ENCODE measurements at places on chromosomes 4 and X.

DNA sequence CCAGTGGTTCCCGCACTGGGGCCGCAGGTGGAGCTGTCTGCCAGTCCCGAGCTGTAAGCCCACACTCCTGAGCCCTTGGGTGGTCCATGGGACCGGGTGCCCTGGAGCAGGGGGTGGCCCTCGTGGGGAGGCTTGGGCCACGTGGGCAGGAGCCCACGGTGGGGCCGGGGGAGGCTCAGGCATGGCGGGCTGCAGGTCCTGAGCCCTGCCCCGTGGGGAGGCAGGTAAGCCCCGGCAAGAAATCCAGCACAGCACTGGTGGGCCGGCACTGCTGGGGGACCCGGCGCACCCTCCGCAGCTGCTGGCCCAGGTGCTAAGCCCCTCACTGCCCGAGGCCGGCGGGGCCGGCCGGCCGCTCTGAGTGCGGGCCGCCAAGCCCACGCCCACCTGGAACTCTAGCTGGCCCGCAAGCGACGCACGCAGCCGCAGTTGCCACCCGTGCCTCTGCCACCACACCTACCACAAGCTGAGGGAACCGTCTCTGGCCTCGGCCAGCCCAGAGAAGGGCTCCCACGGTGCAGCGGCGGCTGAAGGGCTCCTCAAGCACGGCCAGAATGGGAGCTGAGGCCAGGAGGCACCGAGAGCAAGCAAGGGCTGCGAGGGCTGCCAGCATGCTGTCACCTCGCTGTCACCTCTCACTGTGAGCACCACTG is 2.0 kb upstream of the METAP1 start:
- no peak for DNase-seq

DNA sequence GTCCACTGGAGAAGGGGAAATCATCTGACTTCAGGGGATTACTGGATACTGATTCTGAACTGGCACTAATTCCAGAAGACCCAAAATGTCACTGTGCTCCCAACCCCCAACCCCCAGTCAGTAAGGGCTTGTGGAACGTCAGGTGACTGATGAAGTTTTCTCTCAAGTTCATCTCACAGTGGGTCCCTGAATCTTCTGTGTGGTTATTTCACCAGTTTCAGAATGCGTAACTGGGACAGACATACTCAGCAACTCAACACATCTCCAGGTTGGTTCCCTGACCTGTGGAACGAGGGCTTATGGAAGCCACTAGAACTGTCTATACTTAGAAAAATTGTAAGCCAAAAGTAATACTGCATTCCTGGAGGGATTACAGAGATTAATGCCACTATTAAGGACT is 45.3 kb downstream of the DDX60L start:
- DNase-seq, result no peak

DNA sequence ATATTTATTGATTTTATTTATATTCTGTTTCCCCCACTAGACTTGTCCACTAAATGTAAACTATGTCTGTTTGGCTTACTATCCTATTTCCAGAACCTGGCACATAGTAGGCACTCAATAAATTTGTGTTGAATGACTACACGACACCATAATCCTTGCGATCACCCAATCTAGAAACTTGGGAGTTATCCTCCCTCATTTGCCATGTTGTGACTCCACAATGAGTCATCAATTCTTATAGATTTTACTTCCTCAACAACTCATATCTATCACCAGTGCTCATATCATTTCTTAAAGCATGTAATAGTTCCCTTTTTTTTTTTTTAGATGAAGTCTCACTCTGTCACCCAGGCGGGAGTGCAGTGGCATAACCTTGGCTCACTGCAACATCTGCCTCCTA is 39.9 kb upstream of the VAMP7 start:
- no peak for DNase-seq

- peak; percentile 51 for DNase-seq
Measured at GRCh38 chrX:41384051-41384705, 50.2 kb downstream of the DDX3X start.

GRCh38 chrX:65451663-65452062 is 82.9 kb downstream of the LAS1L start:
- DNase-seq, result peak; percentile 24

- peak; percentile 32 for DNase-seq
Measured at GRCh38 chrX:104137496-104137895, 19.3 kb downstream of the SLC25A53 start.

DNA sequence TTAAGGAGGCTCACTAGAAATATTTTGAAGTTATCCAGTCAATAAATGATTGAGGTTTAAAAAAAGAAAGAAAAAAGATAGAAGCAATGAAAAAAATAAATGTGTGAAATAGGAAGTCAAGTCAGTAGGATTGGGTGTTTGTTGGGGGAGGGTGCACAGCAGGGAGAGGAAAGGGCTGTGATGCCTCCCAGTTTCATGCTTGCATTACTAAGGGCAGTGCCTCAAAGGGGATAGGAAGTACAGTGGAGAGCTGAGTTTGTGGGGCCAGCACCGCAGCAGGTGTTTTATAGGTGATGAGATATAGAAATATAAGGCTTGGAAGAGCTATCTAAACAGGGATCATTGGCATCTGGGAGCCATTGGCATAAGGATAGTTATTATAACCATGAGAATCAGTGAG is 919.2 kb downstream of the STIM2 start:
- no peak for DNase-seq

- no peak for DNase-seq
Measured at GRCh38 chr4:154366956-154367355, 124.6 kb downstream of the DCHS2 start.

GRCh38 chr4:86306816-86307215 is 53.0 kb downstream of the MAPK10 start:
- no peak for DNase-seq

DNA sequence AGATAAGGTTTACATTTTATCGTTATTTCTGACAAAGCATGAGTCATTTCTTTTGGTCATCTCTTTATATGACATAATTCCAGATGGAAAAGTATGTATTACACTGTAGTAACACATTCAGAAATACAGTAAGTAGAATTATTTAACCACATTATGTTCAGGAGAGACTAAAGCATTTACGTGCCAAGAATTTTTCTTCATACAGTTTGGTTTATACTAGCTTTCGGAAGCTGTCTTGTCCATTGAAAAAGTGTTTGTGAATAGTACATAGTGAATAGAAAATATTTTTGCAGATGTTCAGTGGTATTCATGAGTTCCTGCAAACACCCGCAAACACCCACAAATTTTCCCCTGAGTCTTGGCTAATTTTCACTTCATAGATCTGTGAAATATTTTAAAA is 1033.0 kb upstream of the INTU start:
- DNase-seq, result no peak

DNA sequence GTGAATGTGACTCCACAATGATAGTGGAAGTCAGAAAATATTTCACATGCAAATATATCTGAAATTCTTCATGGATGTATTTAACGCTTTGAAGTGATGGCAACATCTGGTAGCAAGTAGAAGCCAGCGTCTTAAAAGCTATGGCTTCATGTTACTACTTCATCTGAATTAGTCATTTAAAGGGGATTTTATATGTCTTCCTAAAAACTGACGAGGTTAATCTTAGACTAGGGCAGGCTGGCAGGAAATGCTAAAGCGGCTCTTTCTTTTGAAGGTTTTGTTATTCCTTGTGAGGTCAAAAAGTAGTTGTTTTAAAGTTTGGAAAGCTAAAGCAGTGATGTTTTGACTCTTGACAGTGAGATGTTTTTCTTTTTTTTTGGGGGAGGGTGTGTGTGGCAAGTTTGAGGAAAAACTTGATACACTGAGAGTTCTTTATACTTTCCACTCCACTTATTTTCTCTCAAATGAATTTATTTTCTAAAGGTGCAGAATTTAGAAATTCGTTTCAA is 22.6 kb downstream of the PLS3 start:
- DNase-seq, result no peak

- no peak for DNase-seq
Measured at GRCh38 chr4:41134581-41134980, 79.8 kb downstream of the APBB2 start.

- DNase-seq, result no peak
Measured at GRCh38 chrX:74248889-74249288, 55.1 kb upstream of the ZCCHC13 start.

GRCh38 chr4:150976478-150977118 is 38.5 kb downstream of the LRBA start:
- no peak for DNase-seq

Data from Caco-2 (cell line).